ENCODE measurements at places on chromosomes 2 and 18.
A peak's percentile ranks its signal among the peaks of the same experiment; 100 is the strongest.

DNA sequence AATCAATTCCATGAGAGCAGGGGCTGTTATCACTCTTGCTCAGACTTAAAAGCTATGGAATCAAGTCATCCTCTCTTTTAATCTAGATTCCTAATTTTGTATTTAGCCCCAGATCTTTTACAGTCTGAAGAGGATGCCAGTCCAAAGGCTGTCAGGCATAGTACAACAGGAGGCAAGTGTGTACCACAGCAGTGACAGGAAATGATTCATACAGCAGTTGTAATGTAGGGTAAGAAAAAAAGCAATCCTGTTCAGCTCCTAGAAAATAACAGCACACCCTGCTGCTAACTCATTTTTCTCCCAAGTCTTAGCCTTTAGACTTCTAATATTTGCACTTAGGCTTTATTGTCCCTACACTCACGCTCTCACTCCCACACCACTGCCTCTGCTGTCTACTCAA, 127.8 kb upstream of the SYT4 start:
- no peak for DNase-seq

- no peak for DNase-seq
These were observed 179.6 kb upstream of the SMAD2 start for GRCh38 chr18:48109961-48110493.

- DNase-seq = no peak
These were observed 116.0 kb upstream of the TEX51 start for GRCh38 chr2:126782648-126783047.

GRCh38 chr2:33014268-33014667, 67.5 kb downstream of the LTBP1 start:
- DNase-seq = no peak

DNA sequence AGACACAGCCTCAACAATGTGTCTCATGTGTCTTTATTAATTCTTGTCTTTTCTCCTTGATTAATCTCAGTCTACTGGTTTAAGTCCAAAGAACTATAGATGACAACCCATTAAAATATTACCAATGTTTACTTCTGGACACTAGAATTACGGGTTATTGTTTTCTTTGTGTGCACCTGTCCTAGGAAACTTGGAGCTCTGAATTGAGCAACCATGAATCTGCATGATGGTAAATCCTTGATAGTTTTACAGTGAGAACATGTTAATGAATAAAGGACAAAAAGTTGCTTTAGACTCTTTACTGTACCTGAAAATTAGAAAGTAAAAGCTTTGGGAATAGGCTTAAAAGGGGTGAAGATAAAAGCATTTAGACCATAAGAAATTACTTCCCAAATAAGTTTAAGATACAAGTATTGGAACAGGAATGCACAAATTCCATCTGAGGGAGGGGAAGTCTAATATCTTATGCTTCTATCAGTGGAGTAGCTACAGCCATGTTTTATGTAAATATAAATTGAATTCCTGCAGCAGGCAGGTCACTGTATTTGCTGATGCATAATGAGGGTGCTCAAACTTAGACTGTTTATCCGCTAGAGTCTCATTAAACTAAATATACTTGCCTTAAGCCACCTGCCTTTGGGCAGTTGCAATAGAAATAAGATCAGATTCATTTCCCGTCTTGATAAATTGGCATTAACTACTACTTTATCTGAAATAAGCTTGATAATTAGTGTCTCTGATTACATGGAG, 603.7 kb upstream of the GCFC2 start:
- DNase-seq = no peak

- DNase-seq = no peak
These were observed 471.9 kb upstream of the TNP1 start for GRCh38 chr2:217331523-217332416.

GRCh38 chr18:30639361-30639760, 403.2 kb downstream of the DSC3 start:
- DNase-seq = no peak

- DNase-seq = peak; percentile 52
These were observed at the start of gene OBSL1 for GRCh38 chr2:219571311-219572236. Gene OBSL1, minus strand, starts transcription at chr2:219571539. Its CDS starts 307 bp downstream, at chr2:219571232.

DNA sequence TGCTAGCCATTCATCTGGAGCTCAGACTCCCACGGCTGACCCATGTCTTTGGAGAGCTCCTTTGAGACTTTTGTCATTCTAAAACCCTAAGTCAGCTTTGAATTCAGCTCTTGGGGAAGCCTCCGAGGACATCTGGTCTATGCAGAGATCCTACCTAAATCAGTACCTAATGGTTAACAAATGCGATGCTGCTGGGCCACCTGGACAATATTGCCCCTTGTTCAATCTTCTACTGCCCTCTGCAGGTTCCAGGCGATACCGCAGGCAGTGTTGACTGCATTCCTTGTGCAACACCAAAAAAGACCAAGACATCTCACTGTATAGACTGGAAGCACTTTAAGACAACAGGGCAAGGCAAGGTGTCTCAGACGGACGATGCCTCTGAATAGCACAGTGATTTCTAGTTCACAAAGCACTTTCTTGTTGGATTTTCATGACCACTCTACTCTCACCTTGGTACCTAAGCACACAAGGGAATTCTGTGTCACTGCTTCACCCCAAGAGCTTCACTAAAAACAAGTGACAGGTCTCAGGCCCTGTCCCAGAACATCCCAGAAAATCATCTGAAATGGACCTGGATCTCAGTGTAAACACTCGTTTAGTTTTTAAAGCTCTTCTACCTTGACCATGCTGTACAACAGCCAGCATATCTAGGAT, 80.9 kb downstream of the XDH start:
- DNase-seq = peak; percentile 11

DNA sequence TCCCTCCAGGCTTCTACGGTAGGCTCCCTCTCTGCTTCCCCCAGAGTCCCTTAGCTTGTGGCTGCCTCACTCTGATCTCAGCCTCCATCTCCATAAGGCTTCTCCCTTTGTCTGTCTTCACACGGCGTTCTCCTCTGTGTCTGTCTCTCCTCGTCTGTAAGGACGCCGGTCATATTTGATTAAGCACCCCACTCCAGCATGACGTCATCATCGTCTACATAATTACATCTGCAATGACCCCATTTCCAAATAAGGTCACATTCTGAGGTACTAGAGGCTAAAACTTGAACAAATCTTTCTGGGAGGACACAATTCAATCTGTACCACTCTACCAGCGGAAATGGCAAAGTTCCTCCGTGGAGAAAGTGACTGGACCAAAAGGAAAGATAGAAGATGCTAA, 8.3 kb upstream of the COL6A3 start:
- no peak for DNase-seq

DNA sequence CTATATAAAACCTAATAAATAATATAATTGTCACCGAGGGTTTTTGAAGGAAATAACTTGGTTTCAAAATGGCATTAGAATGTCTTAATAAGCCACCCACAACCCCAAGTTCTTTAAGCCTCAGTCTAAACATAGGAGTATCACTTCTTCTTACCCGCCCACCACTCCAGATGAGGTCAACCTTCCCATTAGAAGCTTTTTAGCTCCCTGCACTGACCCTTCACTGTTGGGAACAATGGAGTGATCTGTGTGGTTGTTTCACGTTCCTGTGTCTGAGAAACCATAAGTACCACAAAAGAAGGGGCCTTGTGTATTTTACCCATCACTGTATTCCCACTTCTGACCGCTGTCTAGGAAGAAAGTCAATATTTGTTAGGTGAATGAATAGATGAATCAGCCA, 326.3 kb upstream of the ZNF521 start:
- no peak for DNase-seq

GRCh38 chr18:57915248-57915647, 112.1 kb upstream of the ATP8B1 start:
- peak; percentile 88 for DNase-seq

DNA sequence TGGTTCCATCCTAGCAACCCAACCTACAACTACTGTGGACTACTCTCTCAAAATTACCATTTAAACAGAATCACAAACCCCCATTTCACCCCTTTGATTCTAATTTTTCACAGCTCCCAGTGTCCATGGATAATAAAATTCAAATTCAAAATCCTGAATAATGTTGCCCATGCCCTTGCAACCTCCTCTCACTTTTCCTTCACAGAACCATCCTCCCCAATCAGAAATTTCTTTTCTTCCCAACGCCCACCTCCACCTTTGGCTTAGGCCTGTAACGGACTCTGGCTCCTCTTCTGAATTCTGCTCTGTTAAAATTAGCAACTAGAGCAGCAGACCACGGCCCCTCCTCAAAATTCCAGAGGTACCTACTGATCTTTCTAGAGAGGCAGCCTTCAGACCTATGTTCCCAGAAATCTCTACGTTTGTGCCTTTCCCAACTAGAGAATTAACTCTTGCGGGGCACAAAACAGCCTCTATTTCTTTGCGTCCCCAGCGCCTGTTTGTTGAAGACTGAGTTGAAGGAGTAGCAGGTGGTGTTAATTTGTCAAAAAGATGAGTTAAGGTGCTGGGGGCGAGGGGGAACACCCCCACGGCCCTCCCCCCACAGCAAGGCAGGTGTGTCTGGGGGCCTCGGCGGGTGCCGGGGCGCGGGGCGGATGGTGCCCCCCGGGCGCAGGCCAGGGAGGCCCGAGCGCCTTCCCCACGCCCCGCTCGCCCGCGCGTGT, 428 bp upstream of the MAP3K20 start:
- DNase-seq = peak; percentile 50
